IMR-90 (cell line): ENCODE measurements at places on chromosomes 16 and 17. TPM values are rescaled to one million over a fixed set of nuclear protein-coding genes. Genes with fewer than 3 reads are reported as not detected.
A peak's percentile ranks its signal among the peaks of the same experiment; 100 is the strongest.

The LGALS9B gene
- total RNA-seq, result not detected in 2 replicates

The SRCIN1 gene
- not detected in 2 replicates for total RNA-seq

The HS3ST3B1 gene
- total RNA-seq, result 4.3 and 5.8 TPM in 2 replicates

The IGF2BP1 gene
- 10.2 and 11.9 TPM in 2 replicates for total RNA-seq

The KIF18B gene
- 1.3 and 2.5 TPM in 2 replicates for total RNA-seq

The CLEC3A gene
- total RNA-seq, result not detected in 2 replicates

The SYNGR3 gene
- 1.8 and 1.9 TPM in 2 replicates for total RNA-seq

The ABCC3 gene
- 2.2 and 3.2 TPM in 2 replicates for total RNA-seq

- DNase-seq, result no peak
Observed at GRCh38 chr16:66898933-66899309, 18.6 kb downstream of the PDP2 start.

DNA sequence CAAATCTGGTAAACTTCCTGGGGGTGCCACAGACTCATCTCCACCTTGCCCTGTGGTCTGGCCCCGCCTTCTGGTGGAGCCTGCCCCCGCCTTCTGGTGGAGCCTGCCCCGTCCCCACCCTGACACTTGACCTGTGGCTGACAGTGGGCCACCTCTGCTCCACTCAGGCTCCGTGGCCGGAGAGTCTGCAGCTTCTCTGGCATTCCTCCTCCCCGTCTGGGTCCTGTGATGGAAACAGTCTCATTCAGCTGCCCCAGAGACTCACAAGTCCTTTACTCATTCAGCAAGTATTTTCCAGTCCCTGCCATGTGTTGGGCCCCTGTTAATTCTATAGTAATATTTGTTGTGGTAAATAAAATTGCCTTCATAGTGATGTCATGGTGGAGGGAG, 21.0 kb upstream of the G6PC1 start:
- DNase-seq, result peak; percentile 48

- DNase-seq, result peak; percentile 83
Observed at GRCh38 chr16:70476272-70477020, 22.1 kb downstream of the FCSK start.

DNA sequence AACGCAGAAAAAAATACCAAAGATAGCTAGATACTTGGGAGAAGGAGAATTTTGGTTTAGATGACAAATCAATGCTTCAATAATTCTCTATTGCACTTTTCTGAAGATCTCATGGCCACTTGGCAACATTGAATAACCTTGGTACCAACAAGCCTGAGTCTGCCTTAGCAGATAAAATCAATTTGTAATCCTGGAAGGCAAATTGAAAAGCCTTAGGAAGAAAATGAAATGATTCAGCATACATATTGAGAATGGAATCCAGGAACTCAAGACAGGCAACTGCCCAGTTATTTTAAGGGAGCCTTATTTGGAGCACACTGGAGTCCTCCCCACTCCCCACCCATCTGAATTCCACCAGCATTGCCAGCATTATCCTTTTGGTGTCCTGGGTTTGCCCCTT, 109.3 kb upstream of the SOX9 start:
- DNase-seq, result no peak

DNA sequence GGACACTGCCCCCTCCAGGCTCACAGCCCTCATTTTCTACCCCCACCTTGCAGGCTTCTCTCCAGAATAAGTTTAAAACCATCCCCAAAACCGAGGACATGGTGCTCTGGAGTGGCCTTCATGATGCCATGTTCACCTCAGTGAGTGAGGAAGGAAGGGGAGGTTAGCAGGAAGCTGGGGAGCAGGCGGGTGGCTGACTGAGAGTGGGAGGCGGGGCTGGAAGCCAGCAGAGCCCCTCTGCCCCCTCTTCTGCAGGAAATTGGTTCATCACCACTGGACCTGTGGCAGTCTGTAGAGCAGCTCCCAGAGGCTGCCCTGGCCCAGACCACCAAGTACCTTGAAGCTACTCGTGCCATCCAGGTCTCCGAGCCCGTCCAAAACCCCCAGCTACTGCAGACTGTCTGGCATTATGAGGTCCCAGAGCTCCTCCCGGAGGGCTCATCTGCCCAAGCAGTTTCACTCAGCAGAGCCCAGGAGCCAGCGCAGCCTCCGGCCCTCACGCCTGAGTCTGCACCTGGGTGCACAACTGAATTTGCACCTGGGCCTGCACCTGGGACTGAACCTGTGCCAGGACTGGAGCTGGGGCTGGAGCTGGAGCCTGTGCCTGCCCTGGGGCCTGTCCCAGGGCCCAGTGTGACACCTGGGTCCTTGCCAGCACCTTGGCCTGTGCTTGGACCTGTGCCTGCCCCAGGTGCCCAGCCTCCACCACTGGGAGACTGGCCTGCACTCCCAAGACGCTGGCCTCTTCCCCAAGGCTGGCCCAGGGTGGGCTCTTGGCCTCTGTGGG, 19.0 kb downstream of the C16orf96 start:
- no peak for DNase-seq

- DNase-seq, result no peak
Observed at GRCh38 chr16:89411335-89411850, 79.0 kb downstream of the ANKRD11 start.

DNA sequence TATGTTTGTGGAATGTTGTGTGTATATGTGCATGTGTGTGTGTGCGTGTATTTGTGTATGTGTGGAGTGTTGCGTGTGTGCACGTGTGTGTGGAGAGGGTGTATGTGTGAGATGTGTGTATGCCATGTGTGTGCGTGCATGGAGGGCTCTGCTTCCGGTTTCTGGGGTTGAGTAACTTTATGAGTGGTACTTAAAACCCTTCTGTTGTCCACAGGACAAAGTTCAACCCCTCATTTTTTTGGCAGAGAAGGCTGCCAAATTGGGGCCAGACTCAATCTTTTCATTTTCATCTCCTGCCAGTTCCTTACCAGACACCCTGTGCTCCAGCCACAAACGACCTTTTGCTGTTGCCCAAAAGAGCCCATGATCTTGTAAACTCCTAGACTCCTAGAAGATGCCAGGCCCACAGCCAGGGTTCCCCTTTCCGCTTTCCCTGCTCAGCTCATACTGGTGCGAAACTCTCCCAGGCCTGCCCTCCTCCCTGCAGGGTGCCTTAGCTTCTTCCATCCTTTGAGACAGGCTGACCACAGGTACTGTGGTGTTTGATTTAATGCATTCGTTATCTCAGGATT, 100.2 kb downstream of the CMIP start:
- peak; percentile 21 for DNase-seq

GRCh38 chr17:59842901-59843652, 49.7 kb downstream of the TUBD1 start:
- peak; percentile 97 for DNase-seq

DNA sequence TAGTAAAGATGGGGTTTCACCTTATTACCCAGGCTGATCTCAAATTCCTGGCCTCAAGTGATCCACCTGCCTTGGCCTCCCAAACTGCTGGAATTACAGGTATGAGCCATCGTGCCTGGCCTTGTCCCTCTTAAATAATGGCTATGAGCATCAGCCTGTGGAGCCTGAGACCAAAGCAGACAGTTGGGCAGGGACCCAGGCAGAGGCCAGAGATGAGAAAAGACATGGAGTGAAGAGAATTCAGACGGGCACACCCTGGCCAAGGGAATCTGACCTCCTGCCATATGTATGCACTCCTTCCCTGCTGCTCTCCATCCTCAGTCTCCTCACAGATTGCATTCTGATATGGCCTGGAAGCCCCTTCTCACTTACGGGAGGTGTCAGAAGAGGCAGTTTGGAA, 98.4 kb upstream of the DNAH9 start:
- DNase-seq, result no peak

- DNase-seq, result no peak
Observed at GRCh38 chr17:80169784-80170500, at the start of gene CARD14. TSS of gene CARD14 (plus strand) at chr17:80170030. CDS start at chr17:80181439, 11,409 bp downstream.

GRCh38 chr17:655618-656017, 59.0 kb downstream of the VPS53 start:
- DNase-seq, result no peak

GRCh38 chr16:2273484-2273883, 5.6 kb upstream of the RNPS1 start:
- no peak for DNase-seq

DNA sequence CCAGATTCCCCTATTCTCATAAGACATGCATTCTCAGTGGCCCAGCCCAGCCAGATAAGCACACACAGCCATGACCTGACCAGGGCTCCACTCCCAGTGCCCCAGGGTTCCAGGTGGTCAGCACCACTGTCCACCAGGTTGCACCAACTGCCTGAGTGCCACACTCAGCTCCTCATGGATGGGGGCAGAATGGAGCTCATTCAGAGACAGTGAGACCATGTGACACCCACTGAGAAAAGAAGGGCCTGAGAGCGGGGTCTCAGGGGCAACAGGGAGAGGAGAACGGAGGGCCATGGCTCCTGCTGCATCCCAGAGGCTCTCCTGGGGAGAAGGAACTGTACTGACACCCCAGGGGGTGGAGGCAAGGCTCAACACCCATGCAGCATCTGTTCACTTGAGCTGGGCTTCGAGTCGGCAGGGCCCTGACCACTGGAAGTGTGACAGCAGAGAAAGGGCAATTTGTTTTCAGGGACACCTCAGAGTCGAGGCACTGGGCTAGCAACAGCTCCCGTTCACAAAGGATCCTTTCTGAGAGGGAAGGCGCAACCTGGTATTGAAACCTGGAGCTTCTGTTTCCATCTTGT, 18.7 kb upstream of the SLC38A8 start:
- no peak for DNase-seq

- DNase-seq, result no peak
Observed at GRCh38 chr16:88295671-88296436, 86.9 kb upstream of the ZNF469 start.

DNA sequence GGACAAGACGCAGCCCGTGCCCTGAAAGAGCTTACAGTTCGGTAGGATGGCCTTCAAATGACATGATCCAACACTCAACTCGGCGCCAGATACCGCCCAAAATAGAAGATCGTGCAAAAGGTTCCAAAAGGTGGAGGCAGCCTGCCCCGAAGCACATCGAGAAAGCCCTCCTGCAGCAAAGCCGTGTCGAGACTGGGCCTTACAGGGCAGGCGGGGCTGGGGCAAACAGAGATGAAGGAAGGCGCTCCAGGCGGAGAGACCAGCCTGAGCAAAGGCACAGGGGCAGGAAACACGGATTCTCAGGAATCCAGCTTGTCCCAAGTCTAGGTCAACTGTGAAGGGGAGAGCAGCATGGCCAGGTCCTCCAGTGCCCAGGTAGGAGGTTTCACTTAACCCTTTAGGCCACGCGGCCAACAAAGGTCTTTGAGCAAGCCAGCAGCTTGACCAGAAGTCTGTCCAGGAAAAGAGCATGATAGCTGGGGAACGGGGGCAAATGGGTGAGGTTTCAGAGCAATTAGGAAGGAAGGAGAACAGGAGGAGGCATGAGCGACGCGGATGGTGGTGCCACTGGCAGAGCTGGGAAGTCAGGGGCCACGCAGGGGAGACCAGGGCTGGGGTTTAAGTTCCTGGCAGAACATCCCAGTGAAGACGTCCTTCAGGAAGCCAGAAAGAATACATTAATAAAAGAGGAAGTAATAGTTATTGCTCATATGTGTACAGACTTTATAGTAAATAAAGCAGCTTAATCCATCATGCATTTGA, 21.2 kb upstream of the EIF1 start:
- no peak for DNase-seq

GRCh38 chr16:79076047-79076767, 524.3 kb downstream of the MAF start:
- no peak for DNase-seq

DNA sequence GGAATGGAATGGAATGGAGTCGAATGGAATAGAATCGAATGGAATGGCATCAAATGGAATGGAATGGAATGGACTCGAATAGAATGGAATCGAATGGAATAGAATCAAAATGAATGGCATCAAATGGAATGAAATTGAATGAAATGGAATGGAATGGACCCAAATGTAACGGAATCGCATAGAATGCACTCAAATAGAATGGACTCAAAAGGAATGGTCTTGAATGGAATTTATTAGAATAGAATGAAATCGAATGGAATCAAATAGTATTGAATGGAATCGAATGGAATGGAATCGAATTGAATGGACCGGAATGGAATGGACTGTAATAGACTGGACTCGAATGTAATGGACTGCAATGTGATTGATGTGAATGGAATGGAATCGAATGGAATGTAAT, 501.4 kb upstream of the WSB1 start:
- peak; percentile 55 for DNase-seq

- peak; percentile 65 for DNase-seq
Observed at GRCh38 chr16:24800586-24800985, 45.2 kb upstream of the SLC5A11 start.

GRCh38 chr16:59195242-59195641, 461.1 kb upstream of the GOT2 start:
- no peak for DNase-seq

GRCh38 chr16:54059319-54059718, 227.3 kb downstream of the IRX3 start:
- no peak for DNase-seq

DNA sequence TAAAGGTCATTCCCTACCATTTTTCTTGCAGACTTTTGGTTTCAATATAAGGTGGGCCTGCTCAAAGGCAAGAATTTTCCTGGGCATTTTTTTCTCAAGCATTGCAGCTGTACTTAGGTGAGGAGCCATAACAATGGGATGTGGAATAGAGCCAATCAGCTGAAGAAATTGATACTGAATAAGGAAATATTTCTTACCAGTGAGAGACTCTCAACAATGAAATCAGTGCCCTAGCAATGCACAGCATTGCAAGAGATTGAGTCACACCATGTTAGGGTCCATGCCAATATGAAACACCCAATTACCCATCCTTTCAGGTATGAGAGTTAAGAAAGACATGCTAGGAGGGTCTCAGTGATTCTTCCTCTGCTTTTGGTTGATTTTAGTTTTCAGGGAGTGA, 237.6 kb downstream of the SOX9 start:
- DNase-seq, result peak; percentile 86

GRCh38 chr17:42708588-42708987, 26.3 kb downstream of the CNTNAP1 start:
- DNase-seq, result no peak

DNA sequence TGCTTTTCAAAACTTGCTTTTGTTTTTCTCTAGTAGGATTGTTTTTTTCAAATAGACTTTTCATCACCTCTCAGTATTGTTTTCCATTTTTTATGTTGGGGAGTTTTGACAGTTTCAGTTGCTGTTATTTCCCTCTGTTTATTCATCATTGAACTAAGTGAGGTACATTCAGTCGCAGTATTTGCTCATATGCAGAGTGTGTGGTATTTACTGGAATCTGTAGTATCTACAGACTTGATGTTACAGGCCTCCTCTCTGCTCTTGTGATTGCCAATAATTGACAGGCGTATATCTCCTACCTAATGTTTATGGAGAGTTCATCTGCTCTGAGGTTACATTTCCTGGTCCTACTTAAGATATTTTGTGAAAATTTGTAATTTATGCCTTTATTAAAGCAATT, 49.6 kb downstream of the COX10 start:
- no peak for DNase-seq
